ENCODE measurements at places on chromosomes 12 and 14. TPM values are rescaled to one million over a fixed set of nuclear protein-coding genes. Genes with fewer than 3 reads are reported as not detected.

The RHOJ gene
- 21.0 TPM for total RNA-seq

The PRB2 gene
- not detected for total RNA-seq

The SRGAP1 gene
- total RNA-seq: 8.5 TPM

The NCOR2 gene
- total RNA-seq: 243 TPM

The CD27 gene
- 1.4 TPM for total RNA-seq

The CLEC9A gene
- 0.89 TPM for total RNA-seq

The DNAJC22 gene
- total RNA-seq: 0.15 TPM

The CLEC4C gene
- not detected for total RNA-seq

GRCh38 chr14:24761141-24761540 lies 127.2 kb upstream of the GZMB start:
- no peak for DNase-seq

DNA sequence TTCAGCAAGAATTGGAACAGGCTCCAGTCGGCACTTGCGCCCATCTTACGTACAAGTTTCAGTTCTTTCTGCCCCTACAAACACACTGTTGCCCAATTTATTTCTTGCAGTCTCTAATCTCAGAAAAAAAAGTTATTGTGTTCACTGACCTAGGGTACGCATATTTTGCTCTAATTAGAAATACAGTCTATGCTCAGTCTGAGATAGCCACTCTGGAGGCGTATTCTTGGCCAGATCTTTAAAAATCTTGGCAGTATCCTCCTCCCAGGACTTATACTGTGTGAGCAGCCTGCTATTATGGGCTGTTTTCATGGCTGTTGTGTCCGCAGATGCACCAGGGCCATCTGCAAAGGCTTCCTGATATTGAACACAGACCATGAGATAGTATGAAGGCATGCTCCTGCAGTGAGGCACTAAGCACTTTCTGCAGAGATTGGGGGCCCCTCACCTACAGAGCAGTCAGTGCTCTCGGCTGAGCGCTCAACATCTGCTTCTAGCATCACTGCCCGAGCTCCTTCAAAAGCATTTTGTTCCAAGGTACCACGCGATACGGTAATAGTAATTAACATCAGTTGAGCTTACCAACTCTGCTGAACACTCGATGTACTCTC lies 57.9 kb downstream of the PPM1H start:
- no peak for DNase-seq

GRCh38 chr14:95515596-95516552 lies 576 bp downstream of the SYNE3 start:
- peak; percentile 87 for DNase-seq

DNA sequence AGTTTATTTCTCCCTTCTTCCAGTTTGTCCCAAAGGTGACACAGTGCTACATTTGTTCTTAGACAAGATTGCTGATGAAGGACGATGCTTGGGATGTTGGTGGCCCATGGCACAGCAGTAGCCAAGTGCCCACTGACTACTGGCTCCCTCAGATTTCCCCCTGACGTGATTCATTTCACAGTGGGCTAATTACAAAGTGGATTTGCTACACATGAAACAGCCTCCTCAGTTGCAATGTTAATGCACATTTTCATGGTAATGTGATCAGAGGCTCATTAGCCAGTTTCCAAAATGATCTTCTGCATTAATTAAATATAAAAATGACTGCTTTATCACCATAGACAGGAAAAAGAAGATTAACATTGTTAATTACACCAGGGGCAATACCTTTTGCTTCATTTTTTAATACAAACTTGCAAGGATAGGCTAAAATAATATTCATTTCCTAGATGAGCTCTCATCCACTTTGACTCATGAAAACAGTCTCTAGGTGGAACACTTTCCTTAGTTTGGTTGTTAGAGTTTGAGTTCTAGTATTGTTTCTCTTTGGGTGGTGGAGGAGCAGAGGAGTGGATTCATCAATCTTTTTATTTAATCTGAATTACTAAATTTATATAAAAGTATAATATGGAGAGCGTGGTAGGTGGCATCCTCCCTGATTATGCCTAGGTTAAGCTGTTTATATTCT lies 250.9 kb downstream of the PDZRN4 start:
- no peak for DNase-seq

- no peak for DNase-seq
Measured at GRCh38 chr12:2251526-2252209, 198.9 kb downstream of the CACNA1C start.

DNA sequence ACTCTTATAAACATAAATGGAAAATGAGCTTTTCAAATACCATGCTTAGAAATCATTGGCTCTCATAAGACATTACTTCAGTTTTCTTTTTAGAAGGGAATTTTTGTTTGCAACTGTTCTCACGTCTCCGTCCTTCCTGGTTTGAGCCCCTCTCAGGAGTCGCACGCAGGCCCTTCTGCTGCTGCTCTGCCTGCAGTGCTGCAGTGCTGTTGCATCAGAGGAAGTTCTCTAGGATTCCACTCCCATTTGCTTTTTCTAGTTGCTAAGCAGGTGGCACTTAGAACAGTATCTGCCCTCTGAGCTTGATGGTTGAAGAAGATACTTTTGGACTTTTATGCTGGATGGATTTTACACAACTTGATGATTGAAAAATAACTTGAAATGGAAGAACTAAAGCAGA lies 70.8 kb downstream of the SCN8A start:
- no peak for DNase-seq

DNA sequence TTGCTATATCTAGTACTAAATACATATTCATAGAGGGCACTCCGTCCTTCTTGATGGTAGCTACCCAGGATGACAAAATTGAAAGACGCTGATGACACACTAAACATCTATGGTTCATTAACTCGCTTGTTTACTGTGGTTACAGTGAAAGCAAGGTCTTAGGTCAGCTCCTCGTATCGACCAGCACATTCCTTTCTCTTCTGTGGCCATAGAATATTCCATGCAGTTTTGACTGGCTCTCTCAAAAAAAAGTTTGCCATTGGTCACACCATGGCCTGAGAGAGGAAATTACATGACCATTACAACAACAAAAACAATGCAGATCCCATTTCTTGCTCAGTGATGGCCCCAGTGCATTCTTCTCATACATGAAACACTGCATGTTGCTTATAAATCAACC lies 411.4 kb upstream of the SOX5 start:
- no peak for DNase-seq

DNA sequence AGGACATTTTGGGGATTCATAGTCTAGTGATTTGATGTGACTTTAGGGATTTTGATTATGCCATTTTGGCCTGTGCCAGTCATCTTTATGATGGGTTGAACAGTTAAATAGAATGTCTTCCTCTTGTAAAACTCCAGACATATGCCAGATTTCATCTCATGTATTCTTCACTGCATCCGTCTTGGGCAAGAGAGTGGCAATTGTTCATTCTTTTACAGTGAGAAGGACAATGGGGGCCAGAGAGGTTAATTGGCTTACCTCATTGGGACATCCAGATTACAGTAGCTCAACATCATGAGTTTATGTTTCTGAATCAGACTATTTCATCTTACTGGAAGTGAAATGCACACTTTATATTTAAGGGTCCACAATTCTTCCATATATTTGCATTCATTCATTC lies 108.2 kb upstream of the SLC38A2 start:
- DNase-seq: no peak

DNA sequence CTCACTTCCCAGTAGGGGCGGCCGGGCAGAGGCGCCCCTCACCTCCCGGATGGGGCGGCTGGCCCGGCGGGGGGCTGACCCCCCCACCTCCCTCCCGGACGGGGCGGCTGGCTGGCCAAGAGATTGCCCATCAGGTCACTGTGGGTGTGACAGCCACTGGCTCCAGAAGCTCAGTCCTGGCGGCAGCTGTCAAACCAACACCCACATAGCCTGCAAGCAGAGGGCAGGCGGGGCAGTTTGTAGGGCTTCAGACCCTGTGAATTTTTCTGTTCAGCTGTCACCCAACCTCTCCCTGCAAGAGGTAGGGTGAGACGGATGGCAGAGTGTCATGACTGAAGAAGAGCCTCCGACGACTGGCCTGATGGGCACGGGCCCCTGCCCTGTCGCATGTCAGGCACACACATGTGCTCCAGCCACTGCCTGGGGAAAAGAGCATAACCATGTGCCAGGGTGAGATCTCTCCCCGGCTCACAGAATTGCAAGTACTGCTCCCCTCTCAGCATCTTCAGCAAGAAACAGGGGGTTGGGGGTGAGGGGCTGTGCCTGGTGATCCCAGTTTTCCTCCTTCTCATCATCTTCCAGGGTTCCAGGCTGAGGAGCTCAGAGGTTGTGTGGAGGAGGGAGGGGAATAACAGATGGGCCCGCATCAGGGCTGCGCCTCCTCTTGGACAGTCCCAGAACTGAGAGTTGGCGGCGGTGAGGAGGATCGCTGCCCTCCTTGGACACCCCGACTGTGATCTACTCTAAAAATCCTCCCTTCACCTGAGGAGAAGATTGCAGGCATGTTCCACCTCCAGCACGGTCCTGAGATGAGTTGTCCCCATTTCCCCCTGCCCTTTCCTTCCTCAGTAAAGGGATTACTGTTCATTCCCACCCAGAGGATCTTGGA lies 11.2 kb upstream of the PRPH start:
- DNase-seq: peak; percentile 54

DNA sequence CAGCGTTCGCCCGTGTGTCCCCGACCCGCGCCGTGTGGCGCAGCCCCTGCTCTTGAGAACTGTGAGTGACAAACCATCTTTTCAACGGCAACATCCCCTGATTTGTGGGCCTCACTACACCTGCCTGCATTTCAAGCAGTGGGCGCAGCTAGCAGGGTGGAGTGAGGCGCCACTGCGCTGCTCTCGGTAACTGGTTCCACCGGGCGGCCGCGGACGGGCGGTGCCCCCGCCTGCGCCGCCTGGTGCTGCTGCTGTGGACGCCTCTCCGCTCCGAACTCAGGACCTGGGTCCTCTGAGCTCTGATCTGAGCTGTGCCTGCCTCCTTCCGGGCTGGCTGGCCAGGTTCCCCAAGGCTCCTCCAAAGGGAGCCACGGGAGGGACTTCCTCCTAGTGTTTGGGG lies 5.9 kb upstream of the DEGS2 start:
- DNase-seq: peak; percentile 88

- no peak for DNase-seq
Measured at GRCh38 chr14:96920023-96920422, 122.8 kb downstream of the VRK1 start.

GRCh38 chr12:91991399-91992187 lies 154.1 kb downstream of the BTG1 start:
- no peak for DNase-seq

DNA sequence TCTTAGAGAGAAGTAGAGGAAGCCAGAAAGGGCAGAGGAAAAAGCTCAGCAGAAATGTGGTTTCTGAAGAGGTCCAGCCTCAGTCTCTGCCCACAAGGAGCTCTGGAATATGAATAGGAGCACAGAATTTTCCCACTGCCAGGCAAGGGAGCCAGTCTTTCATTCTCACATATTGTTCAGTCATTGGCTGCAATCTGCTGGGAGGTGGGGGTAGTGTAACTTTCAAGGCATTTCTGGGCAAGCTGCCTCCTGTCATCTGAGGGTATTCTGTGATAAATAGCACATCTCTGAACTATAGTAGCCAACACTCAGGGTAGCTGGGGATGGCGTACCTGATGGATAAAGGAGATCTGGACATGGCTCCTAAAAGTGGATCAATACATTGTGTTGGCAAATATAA lies 127.2 kb downstream of the LRRK2 start:
- no peak for DNase-seq

DNA sequence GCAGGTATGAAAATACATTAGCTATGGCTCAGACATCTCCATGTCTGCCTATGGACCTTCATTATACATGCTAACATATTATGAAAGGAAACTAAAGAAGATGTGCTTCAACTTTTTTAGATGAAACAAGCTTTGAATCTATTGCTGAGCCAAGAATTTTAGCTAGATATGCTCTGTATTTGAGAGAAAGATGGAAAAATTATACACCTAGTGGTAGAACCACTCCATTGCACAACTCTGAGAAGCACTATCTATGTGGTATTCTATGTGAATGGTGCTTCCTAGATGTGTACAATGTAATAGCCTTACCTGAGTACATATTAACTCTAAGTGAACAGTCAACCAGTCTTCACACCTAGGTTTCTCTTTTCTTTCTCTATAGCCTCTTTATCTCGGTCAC lies 17.3 kb downstream of the EPYC start:
- no peak for DNase-seq

- DNase-seq: no peak
Measured at GRCh38 chr12:89333564-89334252, 18.6 kb downstream of the DUSP6 start.

- no peak for DNase-seq
Measured at GRCh38 chr14:65103150-65103760, 938 bp upstream of the MAX start.

DNA sequence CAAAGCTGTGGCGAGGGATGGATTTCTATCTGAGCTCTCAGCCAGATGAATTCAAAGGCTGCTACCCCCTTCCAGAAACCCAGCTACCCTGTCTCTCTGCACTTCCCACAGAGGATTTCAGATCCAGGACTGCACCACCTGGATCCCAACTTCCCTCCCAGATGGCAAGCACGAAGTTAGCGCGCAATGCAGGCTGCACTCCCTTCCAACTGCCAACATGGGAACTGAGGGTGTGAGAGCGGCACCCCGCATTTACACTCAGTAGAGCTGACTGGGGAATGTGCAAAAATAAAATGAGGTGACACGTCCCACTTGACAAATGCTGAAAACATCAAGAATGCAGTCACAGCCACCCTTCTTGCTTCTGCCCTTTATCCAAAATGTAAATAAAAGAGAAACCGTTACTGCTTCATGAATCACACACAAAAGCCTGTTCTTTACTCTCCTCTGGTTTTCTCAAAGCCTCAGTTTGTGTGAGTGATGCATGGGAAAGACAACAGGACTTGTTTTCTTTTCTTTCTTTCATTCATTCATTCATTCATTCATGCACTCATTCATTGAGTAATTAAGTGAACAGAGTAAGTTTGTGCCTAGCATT lies 85.7 kb downstream of the ITPK1 start:
- no peak for DNase-seq

DNA sequence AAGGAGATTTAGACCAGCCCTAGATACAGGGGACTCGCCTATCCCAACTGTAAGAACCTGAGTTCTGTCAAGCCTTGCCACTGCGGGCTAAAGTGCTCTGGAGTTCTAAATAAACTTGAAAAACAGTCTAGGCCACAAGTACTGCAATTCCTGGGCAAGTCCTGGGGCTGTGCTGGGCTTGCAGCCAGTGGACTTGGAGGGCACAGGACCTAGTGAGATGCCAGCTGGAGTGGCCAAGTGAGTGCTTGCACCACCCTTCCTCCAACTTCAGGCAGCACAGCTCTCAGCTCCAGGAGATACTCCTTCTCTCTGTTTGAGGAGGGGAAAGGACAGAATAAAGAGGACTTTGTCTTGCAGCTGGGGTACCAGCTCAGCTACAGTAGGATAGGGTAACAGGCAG lies 307.6 kb upstream of the FBXO33 start:
- DNase-seq: no peak

DNA sequence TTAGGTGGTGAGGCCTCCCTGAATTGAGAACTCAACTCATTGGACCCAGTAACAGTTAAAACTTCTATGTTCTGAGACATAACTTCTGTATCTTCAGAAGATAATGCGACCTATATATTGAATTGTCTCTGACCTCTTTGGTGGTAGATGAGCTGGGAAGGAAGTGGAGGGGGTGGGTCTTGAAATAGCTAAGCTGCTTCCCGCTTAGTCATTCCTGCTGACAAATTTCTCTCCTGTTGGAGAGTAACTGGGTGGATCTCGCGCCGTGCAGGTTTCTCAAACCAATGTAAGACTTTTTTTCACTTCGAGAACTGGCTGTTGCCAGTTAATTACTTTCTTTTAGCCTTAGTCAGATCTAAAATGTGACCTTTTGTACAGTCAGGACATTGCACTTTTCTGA lies 100.8 kb downstream of the PPHLN1 start:
- DNase-seq: no peak

- no peak for DNase-seq
Measured at GRCh38 chr12:91406920-91407341, 224.3 kb upstream of the DCN start.

GRCh38 chr12:72677139-72677538 lies 405.0 kb downstream of the TRHDE start:
- DNase-seq: no peak

Data from upper lobe of left lung (tissue), 6 donors.